ENCODE measurements at places on chromosomes 5 and 9.

DNA sequence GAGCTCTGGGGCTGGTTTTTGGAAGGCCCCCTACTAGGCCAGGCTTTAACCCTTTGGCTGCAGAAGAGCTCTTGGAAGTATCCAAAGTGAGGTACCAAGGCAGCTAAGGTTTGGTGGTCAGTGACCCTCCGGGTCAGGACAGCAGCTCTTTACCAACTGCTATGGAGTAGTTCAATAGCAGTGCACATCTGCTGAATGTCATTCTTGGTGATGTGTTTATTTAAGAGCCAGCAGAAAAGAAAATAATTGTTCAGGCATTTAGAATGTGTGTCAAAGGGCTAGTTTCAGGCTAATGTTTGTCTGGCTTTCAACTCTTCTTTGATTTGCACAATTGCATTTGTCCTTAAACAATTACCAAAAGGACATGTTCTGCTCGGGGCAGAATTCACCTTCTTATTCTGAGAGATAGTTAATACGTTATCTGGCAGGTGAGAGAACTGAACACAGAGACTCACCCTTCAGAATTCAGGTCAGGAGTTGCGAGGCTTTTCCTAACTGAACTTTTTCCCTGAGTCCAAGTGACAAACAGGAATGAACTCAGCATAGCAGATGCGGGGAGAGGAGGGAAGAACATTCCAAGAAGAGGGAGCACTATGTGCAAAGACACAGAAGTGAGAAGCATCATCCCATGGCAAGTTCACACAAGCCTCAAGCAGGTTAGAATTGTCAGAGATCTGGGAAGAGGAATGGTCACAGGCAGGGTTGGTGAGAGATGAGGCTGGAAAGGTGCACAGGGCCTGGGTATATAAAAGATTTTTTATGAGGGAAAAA, 556.7 kb upstream of the TLE4 start:
- H3K27me3 ChIP-seq: no peaks in the 10 kb centered on the region

DNA sequence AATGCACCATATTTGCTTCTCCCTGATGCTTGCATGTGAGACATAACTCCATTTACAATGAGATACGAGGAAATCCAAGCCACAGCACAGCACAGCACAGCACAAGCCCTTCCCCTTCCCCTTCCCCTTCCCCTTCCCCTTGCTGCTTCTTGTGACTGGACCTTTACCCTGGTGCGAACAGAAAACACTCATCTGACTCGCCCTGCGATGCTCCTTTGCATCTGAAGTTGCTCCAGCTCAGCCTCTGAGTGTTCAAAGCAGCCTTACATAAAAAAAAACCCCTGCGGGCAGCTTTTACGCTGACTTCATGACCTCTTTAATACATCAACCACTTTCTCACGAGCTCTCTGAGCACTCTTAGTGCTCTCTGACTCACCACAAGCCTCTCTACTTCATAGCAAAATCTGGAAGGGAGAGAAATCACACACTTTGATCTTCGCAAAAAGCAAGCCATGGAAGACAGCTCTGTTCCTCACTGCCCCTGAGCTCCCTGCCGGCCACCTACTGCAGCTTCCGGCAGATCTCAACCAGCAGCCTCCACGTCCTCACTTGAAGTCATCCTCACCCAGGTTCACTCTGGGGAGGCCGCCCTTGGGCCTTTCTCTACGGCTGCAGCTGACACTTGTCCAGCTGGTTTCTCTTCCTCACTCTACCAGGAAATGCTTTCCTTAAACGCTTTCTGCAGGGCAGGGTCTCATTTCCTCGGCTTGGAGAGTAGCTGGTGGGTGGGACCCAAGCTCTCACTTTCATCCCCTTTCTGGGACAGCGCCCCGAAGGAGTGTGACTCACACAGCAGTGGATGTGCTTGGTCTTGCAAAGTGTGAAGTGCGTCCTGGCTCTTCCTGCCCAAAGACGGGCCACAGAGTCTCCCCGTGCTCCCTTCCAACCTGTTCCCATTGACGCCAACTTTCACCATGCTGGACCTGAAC, 5.3 kb downstream of the SLC34A1 start:
- no peaks in the 10 kb centered on the region for H3K4me1 ChIP-seq
- DNase-seq: no peak
- no peak overlapping the region for H3K27ac ChIP-seq
- no peaks in the 10 kb centered on the region for H3K36me3 ChIP-seq

GRCh38 chr5:158623971-158624370, 475.7 kb downstream of the EBF1 start:
- no peak for DNase-seq
- H3K27ac ChIP-seq: no peak overlapping the region
- H3K36me3 ChIP-seq: no peaks in the 10 kb centered on the region
- no peaks in the 10 kb centered on the region for H3K27me3 ChIP-seq

GRCh38 chr5:39992617-39993202, 567.9 kb upstream of the DAB2 start:
- no peaks in the 10 kb centered on the region for H3K4me1 ChIP-seq
- H3K36me3 ChIP-seq: no peaks in the 10 kb centered on the region
- no peaks in the 10 kb centered on the region for H3K27me3 ChIP-seq

- no peak overlapping the region for H3K27ac ChIP-seq
- H3K36me3 ChIP-seq: no peaks in the 10 kb centered on the region
- DNase-seq: no peak
- H3K27me3 ChIP-seq: no peaks in the 10 kb centered on the region
- H3K4me1 ChIP-seq: no peaks in the 10 kb centered on the region
These were observed 30.0 kb downstream of the DNAJC21 start for GRCh38 chr5:34959323-34959722.

GRCh38 chr9:101791938-101792337, 53.5 kb upstream of the GRIN3A start:
- no peak overlapping the region for H3K4me3 ChIP-seq
- no peaks in the 10 kb centered on the region for H3K4me1 ChIP-seq
- DNase-seq: peak; percentile 70
- no peaks in the 10 kb centered on the region for H3K36me3 ChIP-seq
- H3K27ac ChIP-seq: no peak overlapping the region
- peaks cover 9% of the 10 kb centered on the region for H3K27me3 ChIP-seq

All from neural progenitor cell (in vitro differentiated cells).